Upper lobe of left lung (tissue), 6 donors: ENCODE measurements at places on chromosomes 6 and 20.

GRCh38 chr6:39209360-39209811, 19.9 kb downstream of the KCNK5 start:
- no peak for DNase-seq

DNA sequence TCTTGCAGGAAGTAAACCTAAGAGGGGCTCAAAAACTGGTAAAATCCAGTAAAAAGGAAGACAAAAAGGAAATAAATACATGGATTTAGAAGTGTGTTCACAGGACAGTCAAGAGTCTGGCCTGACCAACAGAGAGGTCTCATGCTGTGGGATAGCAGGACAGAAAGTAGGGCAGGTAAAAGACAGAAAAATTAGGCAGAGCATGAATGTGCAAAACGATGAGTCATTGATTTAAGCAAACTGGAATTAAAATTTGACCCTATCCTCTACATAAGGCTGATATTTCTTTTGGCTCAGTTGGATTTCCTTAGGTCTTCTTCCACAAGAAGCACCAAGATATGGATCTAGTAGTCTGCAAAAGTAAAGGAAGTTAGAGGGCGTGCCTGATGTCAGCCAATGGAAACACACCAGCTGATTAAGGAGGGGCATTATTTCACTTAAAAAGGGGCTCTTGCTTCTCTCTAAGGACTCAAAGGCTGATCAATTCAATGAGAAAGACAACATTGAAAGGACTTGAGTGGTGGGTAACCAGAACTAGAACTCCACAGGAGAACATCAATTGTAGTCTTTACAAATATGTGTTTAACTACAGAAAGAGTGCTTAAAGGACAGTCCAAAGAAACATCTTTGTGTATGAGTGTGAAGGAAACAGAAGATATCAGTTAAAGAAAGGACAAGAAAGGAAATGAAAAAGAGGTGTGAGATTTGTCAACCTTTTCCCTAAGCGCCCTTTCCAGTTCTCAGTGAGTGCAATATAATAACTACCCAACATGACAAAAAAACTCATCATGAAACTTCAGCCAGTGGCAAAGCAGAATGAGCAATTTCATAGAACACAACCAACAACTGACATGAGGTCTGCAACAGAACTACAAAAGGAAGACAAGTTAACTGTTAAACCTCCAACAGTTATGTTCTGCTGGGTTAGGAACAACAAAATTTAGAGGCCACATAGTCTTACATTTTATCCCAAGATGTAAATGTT, 19.4 kb upstream of the MYB start:
- no peak for DNase-seq

- peak; percentile 69 for DNase-seq
These were observed 11.8 kb upstream of the MRGBP start for GRCh38 chr20:62784497-62784896.

DNA sequence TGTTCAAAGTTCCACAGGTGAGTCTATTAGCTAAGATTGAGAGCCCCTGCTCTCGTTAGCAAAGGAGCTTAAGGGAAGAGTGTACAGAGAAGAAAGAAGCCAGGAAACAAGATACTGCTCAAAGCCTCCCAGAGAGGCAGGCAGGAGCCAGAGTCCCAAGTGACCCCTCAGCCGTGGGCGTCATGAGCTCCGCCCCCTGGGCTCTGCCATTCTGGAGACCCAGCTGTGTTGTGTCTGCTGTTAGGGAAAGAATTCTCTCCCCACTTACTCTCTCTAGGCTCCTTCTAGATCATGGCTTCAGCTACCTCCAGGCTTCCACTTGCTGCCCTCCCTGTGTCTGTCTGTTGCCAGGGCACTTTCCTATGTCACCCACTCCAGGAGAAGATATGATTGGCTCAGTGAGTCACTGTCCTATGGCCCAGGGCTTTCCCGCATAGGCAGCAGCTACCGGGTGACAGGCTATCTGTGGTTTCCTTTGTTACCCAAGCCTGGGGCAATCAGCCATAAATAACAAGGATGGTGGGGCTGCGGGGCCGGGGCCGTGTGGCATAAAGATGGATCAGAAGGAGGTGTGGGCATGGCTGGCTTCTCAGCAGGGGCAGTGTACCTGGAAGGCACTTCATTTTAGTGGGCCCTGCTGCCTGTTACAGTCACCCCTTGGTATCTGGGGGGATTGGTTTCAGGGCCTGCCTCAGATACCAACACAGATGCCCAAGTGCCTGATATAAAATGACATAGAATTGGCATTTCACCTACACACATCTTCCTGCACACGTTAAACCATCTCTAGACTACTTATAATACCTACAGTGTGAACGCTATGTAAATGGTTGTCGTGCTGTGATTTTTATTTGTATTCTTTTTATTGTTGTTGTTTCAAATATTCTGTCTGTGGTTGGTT, 118.9 kb downstream of the ARMC2 start:
- peak; percentile 74 for DNase-seq

- no peak for DNase-seq
These were observed 30.4 kb upstream of the TSHZ2 start for GRCh38 chr20:52941808-52942207.
